Stomach (tissue), 19 donors: ENCODE measurements at places on chromosomes 3 and 15. TPM values are rescaled to one million over a fixed set of nuclear protein-coding genes. Genes with fewer than 3 reads are reported as not detected.

P2RY14 gene
- total RNA-seq = 11.6 TPM

FAM107A gene
- total RNA-seq = 17.4 TPM

TMEM212 gene
- not detected for total RNA-seq

CCDC13 gene
- 0.58 TPM for total RNA-seq

CCDC33 gene
- 0.73 TPM for total RNA-seq

HIGD2B gene
- 0.37 TPM for total RNA-seq

NR1I2 gene
- total RNA-seq = not detected

RAD51 gene
- not detected for total RNA-seq

CSPG5 gene
- 3.8 TPM for total RNA-seq

ADAMTSL3 gene
- total RNA-seq = 35.6 TPM

MYH15 gene
- total RNA-seq = not detected

TRIM42 gene
- total RNA-seq = not detected

ITGB5 gene
- total RNA-seq = 49.2 TPM

NPAP1 gene
- 0.18 TPM for total RNA-seq

VPS8 gene
- total RNA-seq = 34.8 TPM

RYR3 gene
- 36.2 TPM for total RNA-seq
